ENCODE measurements at places on chromosomes 4 and X.

DNA sequence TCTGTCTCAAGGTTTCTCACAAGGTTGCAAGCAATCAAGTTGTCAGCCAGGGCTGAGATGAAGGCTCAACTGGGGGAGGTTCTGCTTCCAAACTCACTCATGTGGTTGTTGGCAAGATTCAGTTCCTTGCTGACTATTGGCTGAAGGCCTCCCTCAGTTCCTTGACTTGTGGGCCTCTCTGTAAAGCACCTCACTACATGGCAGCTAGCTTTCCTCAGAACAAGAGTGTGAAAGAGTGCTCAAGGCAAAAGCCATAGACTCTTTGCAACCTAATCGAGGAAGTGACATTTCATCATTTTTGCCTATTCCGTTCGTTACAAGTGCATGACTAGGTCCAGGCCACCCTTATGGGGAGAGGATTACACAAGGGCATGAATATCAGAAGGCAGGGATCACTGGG lies 52.0 kb downstream of the CXorf58 start:
- DNase-seq: peak; percentile 87

DNA sequence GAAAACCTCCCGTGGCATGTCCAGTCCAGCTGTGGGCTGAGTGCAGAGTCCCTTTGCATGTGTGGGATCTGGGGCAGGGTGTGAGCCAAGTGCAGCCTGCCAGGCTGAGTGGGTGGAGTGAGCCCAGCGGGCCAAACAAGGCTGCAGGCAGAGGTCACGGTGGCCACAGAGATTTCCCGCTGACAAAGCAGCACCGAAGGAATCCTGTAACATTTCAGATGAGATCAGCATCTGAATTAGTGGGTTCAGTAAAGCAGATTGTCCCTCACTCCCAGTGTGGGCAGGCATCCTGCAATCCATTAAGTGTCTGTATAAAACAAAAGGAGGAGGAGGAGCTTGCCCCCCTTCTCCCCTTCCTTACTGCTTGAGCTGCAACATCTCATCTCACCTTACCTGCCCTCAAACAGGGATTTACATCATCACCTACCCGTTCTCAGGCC lies 324.4 kb downstream of the FAT4 start:
- DNase-seq: no peak

- DNase-seq: no peak
Measured at GRCh38 chr4:133910165-133910564, 291.4 kb downstream of the PABPC4L start.

GRCh38 chr4:150781191-150781590 lies 199.2 kb downstream of the MAB21L2 start:
- no peak for DNase-seq

DNA sequence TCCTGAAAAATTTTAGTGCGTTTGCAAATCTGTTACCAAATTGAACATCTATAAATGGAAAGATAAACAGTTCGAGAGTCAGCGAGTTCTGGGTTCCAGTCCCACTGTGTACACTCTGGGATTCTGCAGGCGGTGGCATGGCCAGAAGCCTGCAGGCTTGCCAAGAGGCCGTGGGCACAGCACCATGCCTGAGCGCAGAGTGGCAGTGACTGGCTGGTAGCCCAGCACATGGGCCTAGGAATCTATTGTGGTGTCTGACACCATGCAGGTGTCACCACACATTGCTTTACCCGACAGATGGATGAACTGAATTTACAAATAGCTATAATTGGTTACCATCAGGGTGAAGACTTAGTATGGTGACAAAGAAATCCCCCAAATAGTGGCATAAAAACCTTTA lies 71.7 kb upstream of the TLR3 start:
- no peak for DNase-seq

DNA sequence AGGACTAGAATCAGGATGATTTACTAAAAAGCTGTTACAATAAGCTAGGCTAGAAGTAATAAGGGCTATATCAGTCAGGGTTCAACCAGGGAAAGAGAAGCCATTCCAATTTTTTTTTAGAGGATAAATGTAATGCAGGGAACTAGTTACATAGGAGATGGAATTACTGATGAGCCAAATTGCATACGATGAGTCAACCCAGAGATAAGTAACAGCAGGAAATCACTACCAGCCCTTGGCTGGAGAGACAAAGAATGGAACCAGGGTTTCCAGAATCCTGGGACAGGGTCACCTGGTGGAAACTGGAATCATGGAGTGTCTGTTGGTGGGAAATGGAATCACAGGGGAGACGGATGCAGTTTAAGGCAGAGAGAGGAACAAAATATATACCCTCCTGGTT lies 13.1 kb upstream of the MAGEA4 start:
- no peak for DNase-seq

DNA sequence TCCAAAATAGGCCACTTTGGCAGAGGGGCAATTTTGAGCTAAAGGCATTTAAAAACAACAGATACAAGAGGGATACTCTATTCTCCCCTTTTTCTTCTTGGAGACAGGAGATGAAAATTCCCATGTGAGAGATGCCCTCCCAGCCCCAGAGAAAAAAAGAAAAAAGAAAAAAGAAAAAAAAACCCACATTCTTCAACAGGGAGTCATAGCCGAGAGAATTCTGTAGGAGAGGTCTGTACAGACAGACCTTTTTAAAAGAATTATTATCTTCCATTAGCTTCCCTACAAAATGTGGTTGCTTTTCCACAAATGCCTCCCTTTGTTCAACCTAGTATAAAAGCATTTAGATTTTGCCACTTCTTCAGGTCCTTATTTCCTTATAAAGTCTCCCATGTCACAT lies 89.9 kb downstream of the SPCS3 start:
- DNase-seq: no peak

Data from MV-4-11 (cell line).